GM10248 (cell line): ENCODE measurements at places on chromosomes 6 and 20.

- DNase-seq: no peak
These were observed 11.5 kb upstream of the ALDH8A1 start for GRCh38 chr6:134961366-134961765.

DNA sequence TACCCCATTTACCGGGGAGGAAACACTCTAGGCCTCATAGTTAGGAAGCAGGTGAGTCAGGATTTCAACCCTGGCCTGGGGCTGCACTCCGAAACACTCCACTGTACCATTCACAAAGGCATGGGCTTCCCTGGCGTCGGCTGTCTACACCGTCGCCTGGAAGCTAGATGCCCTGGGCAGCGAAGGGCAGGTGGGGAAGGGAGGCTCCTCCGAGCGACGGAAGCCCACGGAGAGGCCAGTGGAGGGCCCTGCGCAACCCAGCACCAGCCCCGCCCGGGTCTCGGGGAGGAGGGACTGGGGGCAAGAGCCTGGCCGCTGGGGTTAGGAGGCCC lies 16.1 kb downstream of the SDCBP2 start:
- no peak for DNase-seq

- no peak for DNase-seq
These were observed 21.9 kb downstream of the ZBTB46 start for GRCh38 chr20:63808964-63809674.

GRCh38 chr20:53379014-53379832 lies 214.4 kb downstream of the ZNF217 start:
- no peak for DNase-seq

- DNase-seq: no peak
These were observed 496 bp downstream of the GRM4 start for GRCh38 chr6:34145161-34146020.

DNA sequence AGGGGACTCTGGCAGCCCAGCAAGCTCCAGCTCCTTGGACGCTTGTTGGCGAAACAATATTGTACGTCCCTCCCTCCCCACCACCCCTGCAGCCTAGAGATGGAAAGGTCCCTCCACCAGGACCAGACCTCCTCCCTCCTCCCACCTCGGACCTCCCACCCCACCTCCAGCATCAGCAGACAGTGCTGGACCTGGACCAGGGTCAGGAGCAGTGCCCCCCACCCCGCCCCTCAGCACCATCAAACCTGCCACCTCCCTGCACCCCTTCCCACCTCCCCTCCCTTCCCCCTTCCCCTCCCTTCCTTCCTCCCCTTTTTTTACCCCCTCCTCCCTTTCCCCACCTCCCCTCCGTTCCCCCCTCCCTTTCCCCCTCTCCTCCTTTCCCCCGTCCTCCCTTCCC lies 98.4 kb downstream of the TAF4 start:
- no peak for DNase-seq

- no peak for DNase-seq
These were observed 46.5 kb upstream of the RIPOR2 start for GRCh38 chr6:24982231-24982630.

DNA sequence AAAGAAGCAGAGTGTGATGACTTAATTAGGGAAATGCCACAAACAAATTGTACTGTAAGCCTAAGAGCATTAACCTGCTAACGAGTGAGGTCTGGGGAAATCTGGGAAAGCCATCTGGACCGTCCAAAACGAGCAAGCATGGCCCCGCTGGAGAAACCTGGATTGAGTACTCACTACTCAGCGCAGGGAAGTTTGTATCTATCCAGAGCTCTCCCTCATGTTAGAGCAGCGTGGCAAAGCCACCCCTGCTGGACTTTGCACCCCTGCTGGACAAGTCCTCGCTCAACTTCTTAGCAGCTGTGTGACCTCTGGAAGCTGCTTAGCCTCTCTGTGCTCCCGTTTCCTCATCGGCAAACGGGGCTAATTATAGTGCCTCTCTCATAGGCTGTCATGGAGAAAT lies 37.3 kb downstream of the PSMG4 start:
- no peak for DNase-seq

DNA sequence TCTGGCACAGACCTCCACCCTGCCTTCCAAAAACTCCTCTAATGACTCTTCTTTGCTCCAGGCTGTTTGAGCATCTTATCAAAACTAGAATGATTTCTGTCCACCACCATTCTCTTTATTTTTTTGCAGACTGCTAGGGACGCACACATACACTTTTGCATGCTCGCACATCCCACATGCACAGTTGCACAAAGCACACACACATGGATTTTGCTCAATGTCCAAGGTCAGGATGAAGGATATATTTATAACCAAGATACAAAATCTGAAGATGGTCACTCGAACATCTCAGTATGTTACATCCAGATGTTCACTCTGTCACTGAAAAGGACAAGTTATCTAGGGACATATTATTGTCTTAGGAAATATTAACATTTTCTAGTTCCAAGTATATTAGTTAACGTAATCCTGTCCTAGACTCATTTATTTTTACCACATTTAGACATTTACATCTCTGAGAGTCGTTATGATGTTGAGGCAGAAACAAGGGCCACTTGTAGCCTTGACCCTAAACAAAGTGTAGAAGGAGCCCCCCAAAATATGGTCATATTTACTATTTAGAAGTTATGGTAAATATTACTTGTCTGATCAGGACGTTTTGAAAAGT lies 3.4 kb upstream of the SIM1 start:
- no peak for DNase-seq

- no peak for DNase-seq
These were observed 1.8 kb downstream of the TREM1 start for GRCh38 chr6:41284726-41285125.

DNA sequence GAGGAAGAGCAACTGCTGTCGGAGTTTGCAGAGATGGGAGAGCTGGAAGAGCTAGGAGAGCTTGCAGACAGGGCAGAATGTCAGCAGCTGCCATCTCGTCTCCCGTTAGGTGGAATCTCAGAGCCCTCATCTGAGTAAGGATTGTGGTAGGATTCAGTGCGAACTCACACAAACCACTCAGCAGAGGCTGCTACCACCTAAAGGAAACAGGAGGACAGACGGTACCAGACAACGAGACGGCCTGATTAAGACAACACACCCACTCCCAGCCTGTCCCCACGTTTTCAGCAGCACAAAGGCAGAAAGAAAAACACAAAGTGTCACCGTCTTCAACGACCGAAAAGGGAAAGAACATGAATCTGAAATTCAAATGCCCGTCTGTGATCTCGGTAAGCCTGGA lies 4.1 kb downstream of the LEMD2 start:
- no peak for DNase-seq

DNA sequence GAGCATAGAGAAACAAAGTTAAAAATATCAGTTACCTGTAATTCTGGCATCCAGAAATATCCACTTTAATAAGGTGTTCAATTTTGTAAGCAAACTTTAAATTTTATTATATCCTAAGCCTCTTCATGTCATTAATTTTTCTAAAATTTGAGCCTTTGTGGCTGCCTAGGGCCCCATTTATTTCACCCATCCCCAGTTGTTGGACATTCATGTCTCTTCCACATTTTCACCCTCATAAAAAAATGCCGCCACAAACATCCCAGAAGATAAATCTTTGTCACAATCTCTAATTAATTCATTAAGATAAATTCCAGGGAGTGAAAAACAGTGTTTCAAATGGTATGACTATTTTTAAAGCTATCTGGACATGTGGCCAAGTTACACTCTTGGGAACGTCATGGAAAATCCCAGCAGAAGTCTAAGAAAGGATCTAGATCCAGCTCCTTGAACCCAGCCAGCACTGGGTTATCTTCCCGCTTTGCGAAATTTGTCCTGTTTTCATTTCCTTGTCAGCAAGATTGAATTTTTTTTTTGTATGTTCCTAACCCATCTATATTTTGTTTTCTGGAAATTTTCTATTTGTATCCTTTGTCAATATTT lies 97.2 kb downstream of the TMEM242 start:
- DNase-seq: no peak

DNA sequence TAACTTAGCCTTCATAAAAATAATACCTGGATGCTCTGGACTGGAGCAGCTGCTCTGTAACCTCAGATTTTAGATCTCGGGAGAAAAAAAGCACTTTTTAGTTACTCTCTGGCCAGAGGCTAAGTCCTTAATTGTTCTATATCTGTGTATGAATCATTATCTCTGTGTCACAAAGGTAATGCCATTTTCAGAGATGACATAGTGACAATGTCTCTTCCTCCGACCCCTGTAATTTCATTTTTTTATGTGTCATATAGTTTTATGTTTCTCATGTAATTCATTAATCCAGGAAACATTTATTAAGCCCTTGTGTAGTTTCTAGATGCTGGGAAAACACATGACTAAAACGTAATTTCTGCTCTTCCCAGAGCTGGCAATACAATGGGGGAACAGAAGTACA lies 55.6 kb downstream of the SENP6 start:
- DNase-seq: no peak

- no peak for DNase-seq
These were observed 11.6 kb upstream of the DSE start for GRCh38 chr6:116359131-116359530.

- no peak for DNase-seq
These were observed 23.6 kb downstream of the MBOAT1 start for GRCh38 chr6:20188630-20189075.

DNA sequence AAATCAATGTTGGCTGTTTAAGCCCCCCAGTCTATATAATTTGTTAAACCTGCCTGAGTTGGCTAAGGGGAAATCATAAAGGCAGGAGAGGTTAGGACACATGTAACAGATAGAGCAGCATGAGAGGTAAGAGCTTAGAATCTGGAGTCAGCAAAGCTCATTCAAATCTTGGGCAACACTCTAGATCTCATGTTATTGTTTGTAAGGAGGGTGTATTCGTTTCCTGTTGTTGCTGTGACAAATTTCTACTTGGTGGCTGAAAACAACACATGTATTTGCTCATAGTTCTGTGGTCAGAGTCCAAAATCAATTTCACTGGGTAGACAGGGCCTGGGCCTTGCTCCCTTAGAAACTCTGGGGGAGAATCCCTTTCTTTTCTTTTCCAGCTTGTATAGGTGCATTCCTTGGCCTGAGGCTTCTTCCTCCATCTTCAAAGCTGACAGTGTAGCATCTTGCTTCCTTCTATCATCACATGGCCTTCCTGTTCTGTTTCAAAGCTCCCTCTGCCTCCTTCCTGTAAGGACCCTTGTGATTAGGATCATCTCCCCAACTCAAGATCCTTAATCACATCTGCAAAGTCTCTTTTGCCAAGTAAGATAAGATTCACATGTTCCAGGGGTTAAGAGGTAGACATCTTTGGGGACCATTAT lies 4.4 kb downstream of the LY86 start:
- DNase-seq: no peak

DNA sequence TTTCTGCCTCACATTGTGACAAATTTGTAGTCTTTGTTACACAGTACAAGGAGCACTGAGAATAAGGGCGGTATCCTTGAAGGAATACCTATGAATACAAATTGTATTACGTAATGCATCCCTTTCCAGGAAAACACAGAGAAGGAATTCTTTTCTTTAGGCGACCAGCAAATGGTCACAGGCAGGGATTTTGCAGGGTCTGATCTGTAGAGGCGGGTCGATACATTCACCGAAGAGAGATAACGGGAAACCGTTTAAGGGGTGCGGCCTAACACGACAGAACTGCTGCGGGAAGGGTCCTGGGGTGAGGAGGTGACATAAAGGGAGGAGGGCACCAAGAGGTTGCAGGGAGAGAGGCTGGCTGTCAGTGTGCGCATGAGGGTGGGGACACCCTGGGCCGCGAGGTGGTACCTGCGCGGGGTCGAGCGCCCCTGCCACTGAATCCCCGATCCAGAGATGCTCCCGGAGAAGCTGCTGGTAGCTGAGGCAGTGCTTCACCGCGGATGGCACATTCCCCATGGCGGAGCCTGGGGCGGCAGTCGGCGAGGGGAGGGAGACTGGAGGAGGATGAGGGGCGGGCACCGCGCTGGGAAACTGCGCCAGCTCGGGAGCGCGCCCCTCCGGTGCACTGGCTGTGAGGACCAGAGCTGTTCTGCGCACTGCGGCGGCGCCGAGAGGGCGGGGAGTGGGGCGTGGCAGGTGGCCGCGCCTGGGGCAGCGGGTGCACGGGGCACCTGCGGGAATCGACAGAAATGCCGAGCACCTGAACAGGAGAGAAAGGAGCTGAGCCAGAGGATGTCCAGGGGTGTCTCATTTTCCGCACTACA lies at the start of gene HMGCLL1:
Gene HMGCLL1, minus strand, starts transcription at position 656 of the 827 bp plus-strand sequence. Its CDS starts 137 bp downstream, at position 519.
- DNase-seq: no peak

DNA sequence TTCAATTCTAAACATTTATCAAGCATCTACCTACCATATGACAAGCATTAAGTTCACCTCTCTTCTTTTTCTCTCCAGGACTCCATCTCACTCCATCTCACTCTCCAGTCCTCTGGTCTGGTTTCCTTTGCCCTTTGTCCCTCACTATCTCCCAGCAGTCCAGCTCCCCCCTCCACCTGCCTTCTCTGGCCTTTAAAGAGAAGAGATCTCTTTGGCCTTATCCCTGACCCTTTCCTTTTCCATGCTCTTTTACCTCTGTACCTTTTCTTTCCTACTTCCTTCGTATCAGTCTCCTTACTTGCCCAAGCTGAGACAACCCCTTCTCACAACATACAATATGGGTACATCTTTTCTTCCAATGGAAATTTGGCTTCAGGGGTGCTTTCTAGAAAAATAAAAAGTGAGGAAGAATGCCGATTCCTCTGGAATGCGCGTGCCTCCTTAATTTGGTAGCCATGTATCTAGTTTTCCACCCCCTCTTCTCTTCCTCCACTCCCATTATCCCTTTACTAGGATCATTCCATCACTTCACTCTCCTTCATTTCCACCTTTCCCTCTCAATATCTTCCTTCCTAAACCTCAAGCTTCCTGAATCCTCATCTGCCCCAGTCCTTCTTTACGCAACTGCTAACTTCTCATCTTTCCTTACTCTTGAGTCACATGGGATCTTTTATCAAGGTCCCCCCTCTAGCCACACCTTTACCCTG lies 745 bp upstream of the AGPAT1 start:
- DNase-seq: no peak

- DNase-seq: peak; percentile 83
These were observed 1.0 kb upstream of the VSTM2L start for GRCh38 chr20:37901654-37902503.

- no peak for DNase-seq
These were observed 18.8 kb downstream of the MRAP2 start for GRCh38 chr6:84052204-84052882.

- DNase-seq: no peak
These were observed 657.5 kb upstream of the GJE1 start for GRCh38 chr6:141475259-141475658.

DNA sequence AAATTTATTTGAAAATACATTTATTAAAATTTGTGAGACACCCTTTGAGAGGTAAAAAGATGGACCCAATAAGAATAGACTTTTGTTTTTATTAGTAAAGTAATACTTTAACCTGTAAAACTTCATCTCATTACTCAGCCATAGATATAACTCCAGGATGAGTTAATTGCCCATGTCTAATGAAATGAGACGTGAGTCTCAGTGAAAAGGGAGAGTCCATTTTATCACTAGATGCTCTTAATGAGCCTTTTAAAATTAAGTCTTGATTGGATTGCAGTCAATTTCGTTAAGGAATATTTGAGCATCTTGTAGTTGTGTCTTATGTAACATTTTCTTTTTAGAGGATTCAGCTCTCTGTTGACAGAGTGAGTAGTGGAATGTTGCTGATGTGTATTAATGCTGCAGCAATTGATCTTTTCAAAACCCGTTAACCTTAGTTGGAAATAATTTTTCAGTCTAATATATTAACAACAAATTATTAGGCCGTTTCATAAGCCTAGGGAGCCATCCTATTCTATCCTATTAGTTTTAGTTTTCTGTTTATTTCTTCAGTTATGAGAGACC lies 77.3 kb downstream of the QKI start:
- no peak for DNase-seq
